Airway epithelial cell (primary cell): ENCODE measurements at places on chromosomes 7 and 10. TPM values are rescaled to one million over a fixed set of nuclear protein-coding genes. Genes with fewer than 3 reads are reported as not detected.

Gene SPDYE2B
- not detected in 2 replicates for total RNA-seq

Gene ACTR3C
- 0.88 and 1.8 TPM in 2 replicates for total RNA-seq

Gene GRK5
- 6.2 and 6.4 TPM in 2 replicates for total RNA-seq

Gene TNPO3
- total RNA-seq = 39.1 and 41.4 TPM in 2 replicates

Gene EPDR1
- 3.3 and 3.9 TPM in 2 replicates for total RNA-seq

Gene LIPN
- 0.42 and 0.93 TPM in 2 replicates for total RNA-seq

Gene RELN
- total RNA-seq = not detected in 2 replicates

Gene MACROH2A2
- total RNA-seq = 41.2 and 44.4 TPM in 2 replicates

Gene ARL4A
- total RNA-seq = 29.5 and 33.4 TPM in 2 replicates

Gene NEUROG3
- total RNA-seq = not detected in 2 replicates

Gene SVIL
- total RNA-seq = 19.5 and 22.3 TPM in 2 replicates

Gene FGFBP3
- total RNA-seq = 0.42 and 0.49 TPM in 2 replicates

Gene PPP3CB
- total RNA-seq = 17.2 and 20.8 TPM in 2 replicates

Gene CCDC3
- total RNA-seq = 15.7 and 16.6 TPM in 2 replicates

Gene STEAP2
- total RNA-seq = 5.9 and 9.1 TPM in 2 replicates

Gene SNX10
- 1.6 and 1.9 TPM in 2 replicates for total RNA-seq

Gene RNF32
- 1.3 and 2.3 TPM in 2 replicates for total RNA-seq

Gene IGFBP1
- not detected in 2 replicates for total RNA-seq

Gene CACUL1
- 23.9 and 26.8 TPM in 2 replicates for total RNA-seq

Gene ANKRD30A
- not detected in 2 replicates for total RNA-seq

Gene DRGX
- not detected in 2 replicates for total RNA-seq

Gene HACD1
- 17.8 and 19.9 TPM in 2 replicates for total RNA-seq

Gene OR2A1
- total RNA-seq = not detected in 2 replicates

Gene MEIG1
- not detected in 2 replicates for total RNA-seq

Gene RAMP3
- total RNA-seq = not detected in 2 replicates

Gene PLPP4
- not detected in 2 replicates for total RNA-seq

Gene ODAD2
- not detected in 2 replicates for total RNA-seq

Gene ECHDC3
- total RNA-seq = 10.8 and 13.9 TPM in 2 replicates

Gene TMEM236
- total RNA-seq = 0.07 TPM in 1 of 2 replicates, not detected in the other

Gene ZNF488
- total RNA-seq = 2.3 TPM in 2 replicates

Gene DNTT
- not detected in 2 replicates for total RNA-seq

Gene ANKRD2
- total RNA-seq = 0.63 and 1.4 TPM in 2 replicates

Gene TMEM270
- not detected in 2 replicates for total RNA-seq

Gene SCIN
- total RNA-seq = 0.37 and 0.42 TPM in 2 replicates

Gene LIPF
- total RNA-seq = not detected in 2 replicates

Gene TSPAN14
- total RNA-seq = 62.6 and 70.0 TPM in 2 replicates

Gene JCAD
- 0.35 and 0.46 TPM in 2 replicates for total RNA-seq

Gene AMZ1
- total RNA-seq = 0.14 TPM in 1 of 2 replicates, not detected in the other

Gene SUGCT
- total RNA-seq = 4.2 and 10.9 TPM in 2 replicates

Gene NME8
- total RNA-seq = 0.07 TPM in 1 of 2 replicates, not detected in the other

Gene GET4
- 27.8 and 37.5 TPM in 2 replicates for total RNA-seq

Gene CTAGE6
- total RNA-seq = 0.07 TPM in 1 of 2 replicates, not detected in the other

Gene MINDY4
- 0.56 and 2.2 TPM in 2 replicates for total RNA-seq

Gene CCDC201
- not detected in 2 replicates for total RNA-seq

Gene ACADSB
- total RNA-seq = 4.6 and 5.1 TPM in 2 replicates

Gene TLX1
- 0.65 and 2.2 TPM in 2 replicates for total RNA-seq

Gene PCDH15
- total RNA-seq = not detected in 2 replicates

Gene ZNF365
- 0.14 and 0.42 TPM in 2 replicates for total RNA-seq

Gene FXYD4
- not detected in 2 replicates for total RNA-seq

Gene PDE6C
- not detected in 2 replicates for total RNA-seq

Gene GRM3
- total RNA-seq = not detected in 2 replicates

Gene BTRC
- total RNA-seq = 11.0 and 13.3 TPM in 2 replicates

Gene TAS2R5
- total RNA-seq = 0.14 and 0.79 TPM in 2 replicates
